Activated CD4-positive, alpha-beta T cell treated with anti-CD3 and anti-CD28 coated beads, Interleukin-2, amount 10 ng/mL, durations not matched to agents 24 days and 14 days (primary cell): ENCODE measurements at places on chromosomes 2 and 18. TPM values are rescaled to one million over a fixed set of nuclear protein-coding genes. Genes with fewer than 3 reads are reported as not detected.
A peak's percentile ranks its signal among the peaks of the same experiment; 100 is the strongest.

The KANSL1L gene
- total RNA-seq, result 4.6 and 5.0 TPM in 2 replicates

The IER3IP1 gene
- total RNA-seq, result 16.0 and 16.2 TPM in 2 replicates

The FBLN7 gene
- total RNA-seq, result 26.8 and 28.7 TPM in 2 replicates

The NDUFV2 gene
- 357 and 360 TPM in 2 replicates for total RNA-seq

The SERPINB11 gene
- not detected in 2 replicates for total RNA-seq

The IKZF2 gene
- total RNA-seq, result 1.7 and 1.9 TPM in 2 replicates

The ASPRV1 gene
- 0.75 and 1.4 TPM in 2 replicates for total RNA-seq

The KYNU gene
- not detected in 2 replicates for total RNA-seq

The SIX2 gene
- total RNA-seq, result not detected in 2 replicates

The TUBB8B gene
- total RNA-seq, result not detected in 2 replicates

- no peak overlapping the region for H3K4me3 ChIP-seq
- H3K27ac ChIP-seq, result no peak overlapping the region
- H3K4me1 ChIP-seq, result no peaks in the 10 kb centered on the region
- H3K36me3 ChIP-seq, result no peaks in the 10 kb centered on the region
- no peaks in the 10 kb centered on the region for H3K27me3 ChIP-seq
- no peak for DNase-seq
Measured at GRCh38 chr2:42556315-42556890, 12.0 kb upstream of the MTA3 start.

DNA sequence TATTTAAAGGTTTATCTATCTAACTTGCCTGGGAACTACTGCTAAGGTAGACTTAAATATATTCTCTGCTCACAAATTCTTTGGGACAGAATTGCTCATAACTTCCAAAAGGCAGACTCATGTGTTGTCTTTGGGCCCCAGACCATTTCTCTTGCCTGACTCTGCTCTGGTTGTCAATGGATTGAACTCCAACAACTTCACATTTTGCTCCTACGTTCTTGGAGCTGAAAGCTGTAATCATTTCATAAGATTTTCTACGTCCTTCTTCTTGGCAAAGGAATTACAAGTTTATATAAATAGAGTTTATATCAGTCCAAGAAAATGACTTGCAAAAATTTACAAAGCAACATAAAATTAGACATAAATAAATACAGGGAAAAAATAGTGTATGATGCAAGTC, 32.9 kb upstream of the PPM1B start:
- peaks cover 19% of the 10 kb centered on the region for H3K27me3 ChIP-seq
- no peak overlapping the region for H3K27ac ChIP-seq
- no peak overlapping the region for H3K4me3 ChIP-seq

GRCh38 chr2:30181176-30181575, 34.4 kb downstream of the YPEL5 start:
- peaks cover 7% of the 10 kb centered on the region for H3K27me3 ChIP-seq
- no peaks in the 10 kb centered on the region for H3K36me3 ChIP-seq
- no peak overlapping the region for H3K27ac ChIP-seq
- no peak overlapping the region for H3K4me3 ChIP-seq

- no peak overlapping the region for H3K4me3 ChIP-seq
- H3K27ac ChIP-seq, result no peak overlapping the region
- no peak for DNase-seq
- no peaks in the 10 kb centered on the region for H3K36me3 ChIP-seq
- H3K4me1 ChIP-seq, result no peaks in the 10 kb centered on the region
Measured at GRCh38 chr2:205427112-205427511, 255.2 kb upstream of the NRP2 start.

GRCh38 chr2:214378455-214379103, 32.3 kb upstream of the VWC2L start:
- H3K36me3 ChIP-seq, result no peaks in the 10 kb centered on the region
- no peaks in the 10 kb centered on the region for H3K27me3 ChIP-seq
- no peaks in the 10 kb centered on the region for H3K4me1 ChIP-seq
- no peak overlapping the region for H3K4me3 ChIP-seq

- no peak overlapping the region for H3K4me3 ChIP-seq
- no peaks in the 10 kb centered on the region for H3K27me3 ChIP-seq
- no peaks in the 10 kb centered on the region for H3K36me3 ChIP-seq
- no peaks in the 10 kb centered on the region for H3K4me1 ChIP-seq
- DNase-seq, result no peak
Measured at GRCh38 chr2:52880872-52881271, 886.7 kb upstream of the CHAC2 start.

- no peak overlapping the region for H3K27ac ChIP-seq
- H3K27me3 ChIP-seq, result peaks cover 4% of the 10 kb centered on the region
- DNase-seq, result no peak
- H3K36me3 ChIP-seq, result no peaks in the 10 kb centered on the region
- H3K4me3 ChIP-seq, result no peak overlapping the region
Measured at GRCh38 chr2:238864207-238865014, 16.5 kb downstream of the TWIST2 start.

DNA sequence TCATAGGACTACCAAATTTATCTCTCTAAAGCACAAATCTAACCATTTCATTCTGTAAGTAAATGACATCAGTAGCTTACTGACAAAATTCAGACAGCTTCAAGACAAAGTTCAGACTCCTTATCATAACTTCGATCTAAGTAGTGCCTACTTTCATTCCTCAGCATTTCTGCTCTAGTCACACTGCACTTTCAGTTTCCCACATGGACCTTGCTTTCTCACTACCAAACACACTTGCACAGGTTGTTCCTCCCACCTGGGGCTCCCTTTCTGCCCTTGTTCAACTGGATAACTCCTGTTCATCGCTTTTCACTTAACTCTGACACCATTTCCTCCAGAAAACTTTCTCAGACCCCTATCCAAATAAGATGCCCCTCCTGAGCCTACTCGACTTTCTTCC, 22.1 kb upstream of the CCDC150 start:
- H3K4me1 ChIP-seq, result no peaks in the 10 kb centered on the region
- no peak overlapping the region for H3K4me3 ChIP-seq
- no peak for DNase-seq
- H3K27ac ChIP-seq, result no peak overlapping the region
- H3K36me3 ChIP-seq, result no peaks in the 10 kb centered on the region
- peaks cover 17% of the 10 kb centered on the region for H3K27me3 ChIP-seq

- peaks cover 4% of the 10 kb centered on the region for H3K36me3 ChIP-seq
- H3K27me3 ChIP-seq, result peaks cover 33% of the 10 kb centered on the region
- H3K4me1 ChIP-seq, result peaks cover 3% of the 10 kb centered on the region
- H3K27ac ChIP-seq, result no peak overlapping the region
Measured at GRCh38 chr2:143942486-143942885, 577.4 kb downstream of the ZEB2 start.

DNA sequence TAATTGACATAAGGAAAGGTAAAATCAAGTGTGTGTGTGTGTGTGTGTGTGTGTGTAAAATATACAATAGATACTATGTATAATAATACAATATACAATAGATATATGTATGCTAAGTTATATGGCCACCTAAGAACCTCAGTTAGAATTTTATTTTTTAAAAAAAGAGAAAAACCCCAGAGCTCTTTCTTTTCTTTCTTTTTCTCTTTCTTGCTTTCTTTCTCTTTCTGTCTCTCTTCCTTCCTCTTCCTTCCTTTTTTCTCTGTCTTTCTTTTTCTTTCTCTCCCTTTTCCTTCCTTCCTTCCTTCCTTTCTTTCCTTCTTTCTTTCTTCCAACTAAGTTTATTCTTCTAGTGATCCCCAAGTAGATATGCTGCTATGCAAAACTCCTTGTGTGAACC, 64.6 kb upstream of the FN1 start:
- DNase-seq, result no peak
- no peaks in the 10 kb centered on the region for H3K4me1 ChIP-seq
- H3K27me3 ChIP-seq, result peaks cover 11% of the 10 kb centered on the region

- no peaks in the 10 kb centered on the region for H3K27me3 ChIP-seq
- peak; percentile 57 for DNase-seq
- peak overlapping the region; percentile 92 for H3K27ac ChIP-seq
- H3K36me3 ChIP-seq, result peaks cover 2% of the 10 kb centered on the region
- H3K4me3 ChIP-seq, result peak overlapping the region; percentile 94
- H3K4me1 ChIP-seq, result peaks cover 36% of the 10 kb centered on the region
Measured at GRCh38 chr2:200525551-200525881, 491 bp upstream of the SGO2 start.

DNA sequence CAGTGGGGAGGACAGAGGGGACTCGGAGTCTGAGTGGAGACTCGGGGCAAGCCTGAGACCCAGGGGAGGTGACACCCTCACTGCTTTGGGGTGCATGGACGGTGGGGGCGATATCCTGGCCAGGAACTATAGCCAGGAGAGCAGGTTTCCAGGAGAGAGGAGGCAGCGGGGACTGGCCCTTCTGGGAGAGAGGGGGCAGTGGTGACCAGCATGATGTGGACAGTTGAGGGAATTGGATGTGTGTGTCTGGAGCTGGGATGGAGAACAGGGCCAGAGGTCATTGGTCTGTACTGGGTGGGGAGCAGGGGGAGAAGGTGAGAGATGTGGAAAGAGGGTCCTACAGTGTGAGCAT, 63.6 kb downstream of the ACKR3 start:
- H3K4me1 ChIP-seq, result no peaks in the 10 kb centered on the region
- H3K27me3 ChIP-seq, result no peaks in the 10 kb centered on the region
- no peak for DNase-seq
- no peak overlapping the region for H3K4me3 ChIP-seq
- no peaks in the 10 kb centered on the region for H3K36me3 ChIP-seq

DNA sequence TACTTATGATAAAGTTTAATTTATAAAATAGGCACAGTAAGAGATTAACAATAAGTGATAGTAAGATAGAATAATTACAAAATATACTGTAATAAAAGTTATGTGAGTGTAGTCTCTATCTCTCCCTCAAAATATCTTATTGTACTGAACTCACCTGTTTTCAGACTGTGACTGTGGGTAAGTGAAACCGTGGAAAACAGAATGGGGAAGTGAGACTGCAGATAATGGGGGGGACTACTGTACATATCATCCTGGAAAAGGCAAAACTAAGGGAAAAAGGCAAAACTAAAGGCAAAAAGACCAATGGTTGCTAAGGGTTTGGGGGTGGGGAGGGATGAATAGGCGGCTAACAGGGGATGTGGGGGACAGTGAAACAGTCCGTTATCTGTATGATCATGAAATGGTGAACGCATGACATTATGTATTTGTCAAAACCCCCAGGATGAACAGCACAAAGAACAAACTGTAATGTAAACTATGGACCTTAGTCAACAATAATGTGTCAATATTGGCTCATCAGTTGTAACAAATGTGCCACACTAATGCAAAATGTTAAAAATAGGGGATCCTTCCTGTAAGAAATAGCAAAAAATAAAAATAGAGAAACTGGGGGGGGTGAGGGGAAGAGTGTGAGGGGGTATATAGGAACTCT, 93.8 kb downstream of the EPB41L3 start:
- H3K4me1 ChIP-seq, result no peaks in the 10 kb centered on the region
- H3K27me3 ChIP-seq, result peaks cover 8% of the 10 kb centered on the region
- H3K36me3 ChIP-seq, result no peaks in the 10 kb centered on the region
- no peak overlapping the region for H3K4me3 ChIP-seq
- DNase-seq, result no peak
- no peak overlapping the region for H3K27ac ChIP-seq

- peaks cover 2% of the 10 kb centered on the region for H3K36me3 ChIP-seq
- no peaks in the 10 kb centered on the region for H3K4me1 ChIP-seq
- DNase-seq, result peak; percentile 20
- H3K4me3 ChIP-seq, result no peak overlapping the region
Measured at GRCh38 chr18:50956116-50956515, 11.7 kb upstream of the ELAC1 start.

DNA sequence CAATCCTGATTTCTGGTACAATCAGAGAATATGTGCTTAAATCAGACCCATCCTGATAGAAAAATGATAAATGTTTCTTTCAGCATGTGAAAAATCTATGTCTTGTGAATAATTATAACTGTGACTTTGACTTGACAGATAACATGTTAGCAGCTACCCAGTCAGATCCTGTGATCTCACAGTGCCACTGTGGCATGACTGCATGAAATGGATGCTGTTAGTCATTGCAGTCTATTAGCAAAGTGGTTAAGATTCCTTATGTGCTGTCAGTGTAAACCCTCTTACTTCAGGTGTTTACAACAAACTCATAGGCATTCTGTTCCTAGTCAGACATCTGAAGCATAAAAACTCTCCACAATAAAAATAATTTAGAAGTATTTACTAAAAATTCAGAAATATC, 244.6 kb upstream of the RND3 start:
- no peak for DNase-seq
- no peak overlapping the region for H3K27ac ChIP-seq
- H3K4me3 ChIP-seq, result no peak overlapping the region
- H3K36me3 ChIP-seq, result no peaks in the 10 kb centered on the region
- H3K4me1 ChIP-seq, result no peaks in the 10 kb centered on the region

DNA sequence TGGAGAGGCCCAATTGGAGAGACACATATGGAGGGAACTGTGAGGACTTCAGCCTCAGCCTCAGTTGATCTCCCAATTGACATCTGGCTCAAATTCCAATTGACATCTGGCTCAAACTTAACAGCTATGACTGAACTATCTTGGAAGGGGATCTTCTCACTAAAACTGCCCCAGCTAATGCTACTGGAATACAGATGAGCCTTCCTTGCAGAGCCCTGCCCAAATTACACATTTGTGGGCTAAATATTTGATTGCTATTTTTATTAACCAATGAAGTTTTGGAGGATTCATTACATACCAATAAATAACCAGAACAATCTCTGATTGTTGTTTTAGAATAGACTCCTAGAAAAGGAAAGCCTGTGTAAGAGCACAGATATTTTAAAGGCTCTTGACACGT, 189.0 kb upstream of the THUMPD2 start:
- no peaks in the 10 kb centered on the region for H3K4me1 ChIP-seq
- H3K27ac ChIP-seq, result no peak overlapping the region
- no peak for DNase-seq
- no peaks in the 10 kb centered on the region for H3K27me3 ChIP-seq
- no peak overlapping the region for H3K4me3 ChIP-seq
- peaks cover 21% of the 10 kb centered on the region for H3K36me3 ChIP-seq

DNA sequence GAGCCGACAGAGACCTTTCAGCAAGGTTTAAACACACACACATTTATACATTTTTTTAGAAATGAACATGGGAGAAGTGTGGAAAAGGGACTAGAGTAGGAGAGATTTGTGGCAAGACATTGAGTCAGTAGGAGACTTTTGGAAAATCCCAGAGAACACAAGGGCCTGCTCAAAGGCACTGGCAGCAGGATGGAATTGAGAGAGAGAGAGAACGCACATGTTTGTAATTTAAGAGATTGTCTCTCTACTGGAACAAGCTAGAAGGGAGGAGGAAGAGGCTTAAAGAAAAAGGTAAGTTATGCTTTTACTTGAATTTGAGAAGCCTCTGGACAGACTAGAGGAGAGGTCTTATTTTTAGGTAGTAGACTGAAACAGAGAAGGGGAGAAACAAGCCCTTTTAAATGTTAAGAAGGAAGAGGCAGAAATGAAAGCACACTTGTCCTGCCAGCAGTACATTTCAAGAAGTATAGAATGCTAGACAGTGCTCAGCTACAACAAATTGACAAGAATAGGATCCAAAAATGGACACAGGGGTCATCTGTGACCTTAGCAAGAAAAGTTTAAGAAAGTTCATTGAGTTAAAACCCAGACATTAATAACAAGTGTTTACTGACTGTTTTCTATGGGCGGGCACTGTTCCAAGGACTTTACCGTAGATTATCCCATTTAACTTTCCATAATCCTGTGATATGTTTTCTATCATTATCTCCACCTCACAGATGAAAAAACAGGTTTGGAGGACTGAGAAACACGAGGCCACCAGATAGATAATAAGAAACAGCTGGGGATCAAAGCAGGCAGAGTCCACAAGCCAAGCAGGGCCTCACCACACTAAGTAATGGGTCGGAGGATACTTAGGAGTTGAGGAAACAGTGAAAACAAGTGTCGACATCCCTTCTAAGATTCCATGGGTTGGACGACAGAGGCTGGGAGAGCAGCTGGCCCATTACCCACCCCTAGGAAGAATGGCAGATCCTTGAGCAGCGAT, 306.5 kb upstream of the NRP2 start:
- no peaks in the 10 kb centered on the region for H3K27me3 ChIP-seq
- H3K4me3 ChIP-seq, result no peak overlapping the region
- H3K27ac ChIP-seq, result no peak overlapping the region
- DNase-seq, result no peak
